ENCODE measurements at places on chromosomes 7 and 10.

GRCh38 chr10:91860885-91861284 lies 48.4 kb downstream of the FGFBP3 start:
- DNase-seq, result no peak

DNA sequence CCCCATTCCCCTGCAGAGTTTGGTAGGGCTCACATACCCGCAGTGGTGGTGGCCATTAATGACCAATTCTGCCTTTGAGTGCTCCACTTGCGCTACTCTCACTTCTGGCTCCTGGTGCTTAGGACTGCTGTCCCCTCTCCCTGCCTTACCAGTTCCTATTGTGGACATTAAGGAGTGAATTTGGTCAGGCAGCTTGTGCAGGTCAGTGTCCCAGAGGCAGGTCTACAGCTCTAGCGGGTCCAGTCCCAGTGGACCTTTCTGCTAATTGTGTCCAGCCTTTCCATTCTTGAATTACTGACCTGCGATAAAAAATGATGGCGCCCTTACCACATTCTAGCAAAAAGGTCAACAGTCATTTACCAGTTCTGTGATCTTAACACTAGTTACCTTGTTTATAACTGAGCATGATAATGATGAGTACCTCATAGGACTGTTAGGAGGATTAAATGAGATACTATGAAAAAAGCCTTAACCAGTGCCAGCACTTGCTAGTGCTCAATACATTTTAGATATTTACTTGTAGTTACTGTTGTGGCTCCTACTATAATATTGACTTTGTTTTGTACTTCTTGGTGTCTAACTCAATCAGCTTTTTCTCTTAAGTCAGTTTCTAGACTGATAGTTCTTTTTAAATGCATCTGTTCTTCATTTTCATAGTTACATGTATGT lies 14.1 kb downstream of the ST7 start:
- DNase-seq, result no peak

- no peak for DNase-seq
These were observed 595.9 kb upstream of the AUTS2 start for GRCh38 chr7:69002416-69002815.

GRCh38 chr10:20986049-20986448 lies 88.9 kb upstream of the NEBL start:
- no peak for DNase-seq

- DNase-seq, result no peak
These were observed 8.5 kb upstream of the ANKRD61 start for GRCh38 chr7:6022707-6023106.

- DNase-seq, result no peak
These were observed 435.9 kb downstream of the PLXNA4 start for GRCh38 chr7:132140341-132140740.

- DNase-seq, result peak; percentile 61
These were observed at the start of gene IGF2BP3 for GRCh38 chr7:23470330-23471105. TSS of gene IGF2BP3 (minus strand) at chr7:23470491. CDS start at chr7:23470110, 381 bp downstream.

DNA sequence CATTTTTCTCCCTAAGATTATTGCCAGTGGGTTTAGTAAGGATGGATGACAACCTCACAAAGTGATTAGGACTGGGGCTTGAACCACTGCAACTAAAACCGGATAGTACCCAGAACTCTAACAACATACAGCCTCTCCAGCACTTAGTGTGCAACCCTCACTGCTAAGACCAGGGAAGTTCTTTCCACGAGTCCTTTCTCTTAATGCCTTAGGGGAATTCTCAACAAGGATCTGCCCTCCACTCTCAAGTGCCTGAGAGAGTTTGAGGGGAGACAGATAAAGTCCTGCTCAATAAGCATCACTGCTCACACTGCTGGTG lies 104.6 kb downstream of the NRP1 start:
- DNase-seq, result no peak

- peak; percentile 10 for DNase-seq
These were observed 57.1 kb downstream of the C10orf143 start for GRCh38 chr10:130053561-130053960.

- DNase-seq, result no peak
These were observed 74.5 kb downstream of the NPTX2 start for GRCh38 chr7:98691619-98692018.

DNA sequence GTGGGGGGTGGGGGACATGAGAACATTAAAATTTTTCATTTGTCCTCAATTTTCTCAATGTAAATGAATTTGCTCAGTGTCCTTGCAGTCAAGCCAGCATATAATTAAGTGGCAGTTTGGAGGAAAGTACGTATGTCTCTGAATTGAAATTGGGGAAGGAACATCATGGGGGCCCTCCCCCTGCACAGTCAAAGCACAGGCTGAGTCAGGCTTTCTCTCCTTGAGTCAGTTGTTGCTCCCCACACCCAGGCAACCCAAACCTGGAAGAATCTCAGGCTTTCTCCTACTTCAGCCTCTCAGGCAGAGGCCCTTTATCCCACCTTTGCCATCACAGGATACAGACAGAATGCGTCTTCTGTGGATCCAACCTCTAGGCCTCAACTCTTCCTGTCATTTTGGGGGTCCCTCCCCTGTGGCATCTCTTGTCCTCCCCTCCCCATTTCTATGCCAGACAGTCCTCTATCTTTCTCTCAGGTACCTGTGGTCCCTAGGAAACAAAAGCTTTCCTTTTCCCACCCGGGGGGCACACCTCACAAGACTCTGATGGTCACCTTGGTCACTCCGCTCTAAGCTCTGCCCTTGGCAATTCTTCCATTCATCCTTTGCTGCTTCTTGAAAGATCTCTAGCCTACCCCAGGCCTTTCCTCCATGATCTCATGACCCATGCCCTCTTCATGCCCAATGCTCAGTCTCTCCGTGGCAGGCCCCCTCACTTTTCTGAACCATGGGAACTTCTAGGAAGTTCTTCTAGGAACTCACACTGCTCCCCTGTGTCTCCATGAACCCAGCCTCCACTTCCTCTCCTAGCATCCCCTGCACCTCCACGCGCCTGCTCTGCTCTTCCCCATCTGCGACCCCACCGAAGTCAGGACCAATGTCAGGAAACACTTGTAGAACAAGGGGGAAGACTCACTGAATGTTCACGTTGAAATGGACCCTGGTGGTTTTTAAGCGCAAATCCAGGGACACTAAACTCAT lies 40.4 kb downstream of the CREB3L2 start:
- no peak for DNase-seq

- no peak for DNase-seq
These were observed 239.1 kb downstream of the EBF3 start for GRCh38 chr10:129725011-129725410.

DNA sequence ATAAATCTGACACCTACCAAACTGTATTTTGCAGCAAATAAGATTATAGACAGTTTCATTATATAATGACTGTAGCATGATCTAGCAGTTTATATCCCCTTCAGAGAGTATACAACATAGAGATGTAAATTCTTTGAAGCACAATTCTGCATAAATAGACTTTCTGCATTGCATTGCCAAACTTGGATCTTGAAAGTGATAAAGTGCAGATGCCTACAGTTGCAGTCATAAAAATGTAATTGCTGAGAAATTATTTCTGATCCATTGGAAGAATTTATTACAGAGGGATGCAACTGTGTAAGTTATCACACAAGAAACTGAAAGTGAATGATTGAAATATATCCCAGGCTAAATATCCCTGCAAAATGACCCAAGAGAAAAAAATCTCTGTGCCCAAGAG lies 65.1 kb downstream of the CTNNA3 start:
- DNase-seq, result no peak

- no peak for DNase-seq
These were observed 160.6 kb downstream of the KLF6 start for GRCh38 chr10:3624367-3624766.

- no peak for DNase-seq
These were observed 44.6 kb downstream of the NUP205 start for GRCh38 chr7:135602304-135602703.

GRCh38 chr10:77587416-77587790 lies 50.2 kb downstream of the KCNMA1 start:
- no peak for DNase-seq

- DNase-seq, result no peak
These were observed 95.6 kb downstream of the GRB10 start for GRCh38 chr7:50687096-50687495.

- DNase-seq, result no peak
These were observed 406.5 kb downstream of the SUGCT start for GRCh38 chr7:40541336-40541735.

DNA sequence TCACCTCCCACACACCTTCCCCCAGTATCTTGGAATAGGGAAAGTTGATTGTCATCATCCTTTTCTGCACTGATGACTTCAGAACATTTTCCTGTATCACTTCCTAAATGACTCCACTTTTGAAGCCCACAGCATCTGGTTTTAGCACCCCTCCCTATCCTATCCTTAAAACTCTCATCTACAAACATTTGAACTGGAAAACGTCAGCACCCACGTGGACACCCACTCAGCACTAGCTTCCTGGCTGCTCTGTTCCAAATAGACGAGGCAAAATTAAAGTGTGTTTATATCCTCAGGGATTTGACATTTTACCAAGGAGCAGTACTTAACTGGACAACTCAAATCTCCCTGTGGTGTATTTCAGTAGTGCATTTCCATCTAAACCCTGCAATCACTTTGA lies 73.9 kb downstream of the REEP3 start:
- no peak for DNase-seq

DNA sequence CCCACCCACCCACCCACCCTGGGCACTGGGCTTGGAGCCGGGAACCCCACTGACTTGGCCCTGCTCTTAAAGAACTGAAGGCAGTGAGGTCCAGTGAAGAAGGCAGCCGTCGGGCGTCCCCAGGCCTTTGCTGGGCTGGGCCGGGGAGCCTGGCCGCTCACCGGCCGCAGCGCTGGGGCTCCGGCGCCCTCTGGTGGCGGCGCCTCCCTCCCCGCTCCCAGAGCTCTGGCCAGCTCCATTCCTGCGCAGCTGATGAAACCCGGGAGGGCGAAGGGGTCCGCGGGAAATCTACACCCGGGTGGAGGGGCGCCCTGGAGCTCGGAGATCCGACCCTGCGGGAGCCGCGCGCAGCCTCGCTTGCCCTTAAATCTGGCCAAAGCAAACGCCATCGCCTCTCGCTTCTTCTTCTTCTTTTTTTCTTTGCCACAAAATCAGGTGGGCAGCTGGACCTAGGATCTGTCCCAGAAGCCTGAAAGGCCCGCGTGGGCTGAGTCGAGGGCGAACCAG lies 1.7 kb upstream of the CXCL12 start:
- no peak for DNase-seq

DNA sequence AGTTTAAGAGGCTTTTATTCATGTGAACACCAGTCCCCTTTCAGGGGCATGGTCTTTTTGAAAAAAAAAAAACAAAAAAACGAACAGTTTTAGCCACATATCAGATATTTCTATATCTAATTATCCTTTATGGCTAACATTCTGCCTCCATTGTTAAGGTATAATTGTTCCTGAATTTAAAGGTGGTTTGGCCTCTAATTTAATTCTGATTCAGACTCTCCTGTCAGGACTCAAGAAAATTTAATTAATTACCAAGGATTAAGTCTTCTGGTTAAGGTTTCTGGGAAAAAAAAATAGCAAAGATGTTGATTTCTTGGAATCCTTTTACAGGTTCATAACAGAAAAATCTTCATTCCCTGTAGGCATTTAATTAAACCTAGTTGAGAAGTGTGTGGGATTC lies 27.4 kb downstream of the COL1A2 start:
- no peak for DNase-seq

GRCh38 chr10:11528286-11528685 lies 83.2 kb downstream of the USP6NL start:
- no peak for DNase-seq

DNA sequence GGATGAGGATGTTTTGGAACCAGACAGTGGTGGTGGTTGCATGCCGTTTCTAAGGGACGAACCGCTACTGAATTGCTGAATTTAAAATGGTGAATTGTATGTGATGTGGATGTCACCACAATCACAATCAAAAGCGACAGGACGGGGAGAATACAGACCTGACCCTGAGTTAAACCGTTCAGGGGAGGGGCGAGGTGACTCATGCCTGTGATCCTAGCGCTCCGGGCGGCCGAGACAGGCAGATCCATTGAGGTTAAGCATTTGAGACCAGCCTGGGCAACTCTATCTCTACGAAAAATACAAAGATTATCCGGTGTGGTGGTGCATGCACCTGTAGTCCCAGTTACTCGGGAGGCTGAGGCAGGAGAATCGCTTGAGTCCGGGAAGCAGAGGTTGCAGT lies 46.4 kb downstream of the UNCX start:
- no peak for DNase-seq

DNA sequence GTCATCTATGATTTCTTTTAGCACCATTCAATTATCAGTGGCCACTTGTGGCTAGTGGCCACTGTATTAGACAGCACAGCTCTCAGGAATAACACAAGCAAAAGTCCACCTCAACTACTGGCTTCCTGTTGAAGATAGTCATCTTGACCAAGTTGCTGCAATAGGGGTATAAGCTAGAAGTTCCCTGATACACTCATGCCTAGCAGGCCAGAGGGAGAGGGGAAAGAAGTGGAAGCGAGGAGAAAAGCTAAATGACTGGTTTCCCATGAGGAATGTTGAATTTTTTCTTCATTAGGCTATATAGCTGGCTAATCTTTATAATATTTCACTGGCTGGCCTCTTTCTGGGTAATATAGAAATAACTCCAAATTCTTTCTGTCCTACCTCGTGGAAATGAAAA lies 327.5 kb upstream of the MEOX2 start:
- no peak for DNase-seq

DNA sequence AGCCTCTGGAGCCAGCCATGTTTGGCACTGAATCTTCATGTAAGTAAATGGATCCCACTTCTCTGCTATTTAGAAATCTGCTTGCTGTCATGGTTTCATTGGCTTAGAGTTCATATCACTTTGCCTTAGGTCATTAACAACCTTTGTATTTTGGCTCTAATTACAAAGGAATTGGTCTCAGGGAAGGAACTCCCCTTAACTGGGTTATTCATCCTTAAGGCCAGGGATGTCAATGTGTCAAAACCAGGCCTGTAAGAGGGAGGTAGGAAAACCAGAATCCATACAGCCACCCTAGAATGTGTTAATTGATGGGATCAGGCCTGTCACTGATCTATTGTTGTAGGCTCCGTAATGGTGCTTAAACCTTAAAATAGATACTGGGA lies 67.3 kb downstream of the ST7 start:
- no peak for DNase-seq

DNA sequence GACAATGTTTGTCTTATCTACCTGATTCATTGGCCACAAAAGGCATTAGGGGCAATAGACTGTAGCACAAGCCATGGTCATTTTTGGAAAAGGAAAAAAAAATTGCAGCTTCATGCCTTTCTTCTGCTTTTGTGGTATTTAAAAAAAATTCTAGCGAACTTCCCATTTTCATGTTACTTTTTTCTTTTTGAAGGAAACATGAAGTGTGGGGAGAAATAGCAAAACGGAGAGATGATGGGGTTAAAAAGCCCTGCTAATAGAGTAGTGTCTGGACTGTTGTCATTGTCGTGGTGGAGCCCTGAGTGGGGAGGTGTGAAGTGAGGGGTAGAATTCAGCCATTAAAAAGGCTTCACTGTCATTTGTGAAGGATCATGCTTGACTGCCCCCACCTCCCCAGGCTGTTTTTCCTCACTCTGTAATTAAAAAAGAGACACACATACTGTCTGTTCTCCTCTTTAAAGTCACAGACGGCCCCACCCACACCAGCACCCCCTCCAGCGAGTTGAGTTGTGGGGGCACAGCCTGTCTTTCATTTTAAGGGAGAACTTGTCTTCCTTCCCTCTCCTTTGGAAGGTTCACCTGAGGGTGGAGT lies 272.4 kb downstream of the CREB5 start:
- no peak for DNase-seq
